ENCODE measurements at places on chromosomes 2 and 18.

DNA sequence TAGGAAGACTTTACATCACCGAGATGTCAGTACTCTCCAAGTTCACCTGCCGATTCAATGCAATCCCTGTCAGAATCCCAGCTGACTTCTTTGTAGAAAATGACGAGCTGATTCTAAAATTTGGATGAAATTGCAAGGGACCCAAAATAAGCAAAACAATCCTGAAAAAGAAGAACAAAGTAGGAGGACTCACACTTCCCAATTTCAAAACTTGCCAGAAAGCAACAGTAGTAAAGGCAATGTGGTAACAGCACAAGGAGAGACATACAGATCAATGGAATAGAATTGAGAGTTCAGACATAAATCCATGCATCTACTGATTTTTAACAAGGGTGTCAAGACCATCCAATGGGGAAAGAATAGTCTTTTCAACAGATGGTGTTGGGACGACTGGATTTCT, 52.2 kb downstream of the SMAD7 start:
- DNase-seq: no peak

GRCh38 chr18:63017076-63017475, 301.7 kb downstream of the PHLPP1 start:
- DNase-seq: no peak

DNA sequence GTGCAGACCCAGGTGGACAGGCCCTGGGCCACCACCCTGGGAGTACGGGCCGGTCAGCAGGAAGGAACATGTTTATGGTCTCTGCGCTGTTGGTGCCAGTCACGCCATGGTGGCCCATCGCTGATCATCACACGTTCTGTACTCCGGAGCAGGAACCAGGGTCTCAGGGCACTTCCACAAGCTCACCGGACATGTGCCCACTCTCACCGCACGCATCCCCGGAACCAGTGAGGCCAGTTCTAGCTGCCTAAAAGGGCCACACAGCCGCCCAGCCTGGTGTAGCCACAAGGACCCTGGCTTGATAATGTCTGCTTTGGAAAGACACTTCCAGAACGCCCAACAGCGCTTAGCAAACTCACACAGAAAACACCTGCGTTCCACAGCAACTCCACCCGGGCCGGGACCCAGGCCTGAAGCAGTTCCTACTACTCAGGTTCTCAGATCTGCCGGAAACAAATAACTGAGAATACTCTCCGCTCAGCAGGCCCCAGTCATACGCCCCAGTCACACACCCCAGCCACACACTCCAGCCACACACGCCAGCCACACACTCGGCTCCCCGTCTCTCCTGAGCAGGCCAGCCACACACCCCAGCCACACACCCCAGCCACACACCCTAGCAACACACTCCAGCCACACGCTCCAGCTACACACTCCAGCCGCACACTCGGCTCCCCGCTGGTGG, 123.3 kb downstream of the HDAC4 start:
- DNase-seq: no peak

GRCh38 chr2:41647468-41648050, 400.3 kb upstream of the PKDCC start:
- DNase-seq: no peak

DNA sequence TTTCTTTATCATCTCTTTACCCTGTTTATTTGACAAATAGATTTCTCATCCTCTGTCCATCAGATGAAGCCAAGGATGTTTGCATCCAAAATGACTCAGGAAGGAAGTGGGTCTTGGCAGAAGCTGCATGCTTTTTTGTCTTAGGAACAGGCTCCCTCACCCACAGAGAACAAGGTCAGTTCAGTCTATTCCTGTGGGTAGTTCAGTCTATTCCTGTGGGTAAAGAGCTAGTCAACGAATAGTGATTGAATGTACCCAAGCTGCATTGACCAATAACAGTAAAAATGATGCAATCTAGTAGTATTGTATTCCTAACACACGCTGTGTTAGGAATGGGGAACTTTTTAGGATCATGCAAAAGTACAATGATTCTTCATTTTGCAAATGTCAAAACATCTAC, 290.8 kb upstream of the TANK start:
- peak; percentile 46 for DNase-seq

DNA sequence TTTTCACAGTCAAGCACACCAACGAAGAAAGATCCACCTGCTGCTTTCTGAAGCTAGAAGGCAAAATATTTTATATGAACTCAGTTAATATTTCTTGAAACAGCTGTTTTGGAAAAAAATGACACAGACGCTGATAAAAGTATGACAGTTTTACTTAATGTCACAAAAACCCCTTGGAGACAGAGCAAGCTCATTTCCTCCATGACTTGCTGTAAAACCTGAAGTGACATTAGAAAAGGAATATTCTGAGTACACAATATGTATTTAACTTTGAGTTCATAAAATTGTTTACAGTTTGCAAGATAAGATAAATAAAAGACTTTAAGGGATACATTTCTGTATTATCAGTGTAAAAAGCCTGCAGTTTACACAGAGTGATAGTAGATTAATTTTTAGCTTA, 105.4 kb downstream of the DSEL start:
- DNase-seq: no peak

DNA sequence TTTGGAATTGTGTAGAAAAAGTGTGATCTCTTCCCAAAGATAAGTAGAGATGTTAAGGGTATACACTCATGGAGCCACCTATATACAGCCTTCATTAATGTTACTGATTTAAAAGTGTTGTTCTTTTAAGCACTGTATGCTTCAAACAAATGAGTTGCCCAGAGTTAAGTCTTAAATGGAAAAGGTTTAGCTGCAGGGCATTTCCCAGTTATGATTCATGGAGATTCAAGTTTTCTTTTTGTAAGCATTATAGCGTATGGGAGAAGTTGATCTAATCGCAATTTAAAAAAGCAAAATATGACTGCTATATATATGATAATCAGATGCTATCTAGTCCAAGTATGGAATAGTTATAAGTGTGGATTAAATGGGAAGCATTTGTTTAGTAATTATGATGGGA, 4.8 kb downstream of the PDK1 start:
- no peak for DNase-seq

DNA sequence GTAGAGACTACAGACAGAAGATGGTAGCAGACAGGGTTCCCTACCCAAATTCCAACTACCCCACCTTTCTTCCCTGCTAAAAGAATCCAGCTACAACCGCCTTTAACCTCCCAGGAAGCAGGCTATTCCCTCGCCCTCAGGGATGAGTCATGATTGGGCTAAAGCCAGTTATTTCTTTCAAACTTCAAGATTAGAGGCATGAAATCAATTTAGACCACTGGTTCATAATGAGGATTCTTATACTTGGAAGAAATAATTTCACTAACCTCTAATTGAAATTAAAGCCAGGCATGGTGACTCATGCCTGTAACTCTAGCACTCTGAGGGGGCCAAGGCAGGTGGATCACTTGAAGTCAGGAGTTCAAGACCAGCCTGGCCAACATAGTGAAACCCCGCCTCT, 20.0 kb downstream of the TRIP12 start:
- DNase-seq: peak; percentile 23

DNA sequence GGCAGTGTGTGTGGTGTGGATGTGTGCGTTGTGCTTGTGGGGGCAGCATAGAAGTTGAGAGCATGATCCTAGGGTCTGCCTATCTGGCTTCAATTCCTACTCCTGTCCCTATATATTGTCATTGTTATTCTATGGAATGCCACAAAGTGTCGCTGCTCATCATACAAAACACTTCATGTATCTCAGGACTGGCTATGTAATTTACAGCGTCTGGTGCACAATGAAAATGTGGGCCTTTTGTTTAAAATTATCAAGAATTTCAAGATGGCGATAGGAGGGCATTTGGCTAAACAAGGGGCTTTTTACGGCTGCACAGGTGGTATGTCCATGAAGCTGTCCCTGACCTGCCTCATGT, 3.4 kb downstream of the SERPINB2 start:
- peak; percentile 6 for DNase-seq

DNA sequence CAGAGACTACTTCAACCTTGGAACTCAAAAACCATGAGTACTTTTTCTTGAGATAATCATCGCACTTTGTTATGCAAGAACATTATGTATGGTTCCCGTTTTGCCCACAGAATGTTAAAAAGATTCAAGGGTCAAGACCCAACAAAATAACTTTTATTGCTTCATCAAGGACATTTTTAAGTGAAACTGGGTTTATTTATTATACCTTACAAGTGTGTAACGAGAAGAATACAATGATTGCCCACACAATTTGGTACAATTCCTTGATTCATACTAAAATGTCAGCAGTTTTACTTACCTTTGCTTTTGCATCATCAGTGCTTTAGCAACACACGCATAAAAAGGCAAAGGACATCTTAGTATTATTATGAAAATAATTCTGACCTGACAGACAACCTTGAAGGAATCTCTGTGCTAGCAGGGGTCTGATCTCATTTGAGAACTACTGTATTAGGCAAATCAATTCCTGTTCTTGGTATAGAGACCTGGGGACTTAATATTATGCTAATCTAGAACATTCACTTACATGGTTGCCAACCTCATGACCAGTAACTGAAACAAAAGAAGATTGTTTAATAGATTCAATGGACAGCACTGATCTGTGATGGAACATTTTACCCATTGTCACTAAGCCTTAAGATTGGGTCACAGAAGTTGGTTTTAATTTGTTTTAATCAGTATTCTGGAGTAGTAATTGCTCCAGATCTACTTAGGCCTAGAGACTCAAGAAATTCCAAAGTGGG, 16.2 kb downstream of the CCDC88A start:
- DNase-seq: no peak

DNA sequence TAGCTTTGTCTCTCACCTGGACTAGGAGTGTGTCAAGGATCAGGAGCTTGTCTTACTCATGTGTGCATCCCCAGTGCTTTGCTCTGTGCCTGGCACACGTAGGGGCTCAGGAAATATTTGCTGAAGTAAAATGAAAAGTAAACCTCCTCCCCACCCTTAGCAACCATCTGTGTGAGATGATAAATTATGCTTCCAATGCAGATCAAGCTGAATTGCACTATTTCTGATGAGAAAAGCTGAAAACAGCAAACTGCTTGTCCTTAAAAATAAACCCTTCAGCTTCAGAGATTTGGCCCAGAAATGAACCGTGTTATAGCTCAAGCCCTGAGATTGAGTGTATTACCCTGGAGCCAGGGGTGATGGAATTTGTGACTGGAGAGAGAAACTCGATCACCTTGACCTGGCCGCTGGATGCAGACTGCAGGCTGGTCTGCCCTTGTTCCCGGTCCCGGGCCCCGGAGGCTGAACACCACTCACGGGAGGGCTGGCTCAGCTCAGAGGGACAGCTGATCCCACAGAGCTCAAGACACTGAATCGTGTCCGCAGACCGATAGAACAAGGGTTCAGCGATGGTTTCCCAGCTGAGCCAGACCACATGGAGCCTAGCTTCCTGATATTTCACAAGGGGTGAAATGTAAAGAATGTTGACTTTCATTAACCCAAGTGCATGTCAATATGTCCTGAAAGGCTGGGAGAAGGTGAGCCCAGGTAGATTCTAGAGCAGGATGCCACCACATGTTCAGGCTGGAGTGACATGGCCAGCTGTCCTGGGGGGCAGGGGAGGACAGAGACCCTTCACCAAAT, 50.5 kb downstream of the DDX1 start:
- DNase-seq: no peak

DNA sequence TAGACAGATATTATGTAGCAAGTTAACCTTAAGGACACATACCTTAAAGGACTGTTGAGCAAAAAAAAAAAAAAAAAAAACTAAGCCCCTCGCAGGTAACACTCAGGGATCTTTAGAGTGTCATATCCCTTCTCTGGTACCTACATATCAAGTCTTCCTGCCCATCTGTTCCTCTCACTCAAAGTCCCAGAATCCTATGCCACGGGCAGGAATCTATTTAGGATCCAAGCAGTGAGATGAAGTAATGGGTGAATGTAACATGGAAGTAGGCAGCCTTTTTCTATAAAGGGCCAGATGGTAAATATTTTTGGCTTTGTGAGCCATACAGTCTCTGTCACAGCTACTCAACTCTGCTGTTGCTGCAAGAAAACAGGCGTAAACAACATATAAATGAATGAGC, 496.7 kb downstream of the STK39 start:
- no peak for DNase-seq

GRCh38 chr18:56312551-56313335, 325.6 kb downstream of the TXNL1 start:
- DNase-seq: no peak

GRCh38 chr2:100955226-100955625, 46.9 kb upstream of the RPL31 start:
- DNase-seq: no peak

- DNase-seq: no peak
Measured at GRCh38 chr2:161321944-161322648, 13.9 kb downstream of the PSMD14 start.

- peak; percentile 5 for DNase-seq
Measured at GRCh38 chr2:168156661-168157060, 90.7 kb downstream of the STK39 start.

DNA sequence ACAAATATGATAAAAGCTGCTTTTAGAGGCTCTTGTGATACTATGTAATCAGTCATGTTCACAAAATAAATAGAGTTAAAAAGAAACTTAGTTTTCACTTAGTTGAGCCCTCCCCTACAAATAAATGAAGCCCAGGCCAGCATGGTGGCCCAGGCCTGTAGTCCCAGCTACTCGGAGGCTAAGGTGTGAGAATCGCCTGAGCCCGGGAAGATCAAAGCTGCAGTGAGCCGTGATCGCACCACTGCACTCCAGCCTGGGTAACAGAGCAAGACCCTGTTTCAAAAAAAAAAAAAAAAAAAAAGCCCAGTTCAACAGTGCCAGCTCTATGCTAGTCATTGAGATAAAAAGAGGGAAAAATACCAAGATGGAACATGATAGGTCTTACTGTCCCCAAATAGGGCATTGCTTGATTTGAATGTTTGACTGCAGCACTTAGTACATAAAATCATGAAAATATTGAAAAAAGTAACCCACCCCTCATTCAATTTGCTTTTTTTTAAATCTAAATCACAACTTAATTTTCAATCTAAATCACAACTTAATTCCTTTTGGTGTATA, 1.5 kb downstream of the ASNSD1 start:
- DNase-seq: no peak

- DNase-seq: no peak
Measured at GRCh38 chr2:50922506-50922905, 109.4 kb downstream of the NRXN1 start.

DNA sequence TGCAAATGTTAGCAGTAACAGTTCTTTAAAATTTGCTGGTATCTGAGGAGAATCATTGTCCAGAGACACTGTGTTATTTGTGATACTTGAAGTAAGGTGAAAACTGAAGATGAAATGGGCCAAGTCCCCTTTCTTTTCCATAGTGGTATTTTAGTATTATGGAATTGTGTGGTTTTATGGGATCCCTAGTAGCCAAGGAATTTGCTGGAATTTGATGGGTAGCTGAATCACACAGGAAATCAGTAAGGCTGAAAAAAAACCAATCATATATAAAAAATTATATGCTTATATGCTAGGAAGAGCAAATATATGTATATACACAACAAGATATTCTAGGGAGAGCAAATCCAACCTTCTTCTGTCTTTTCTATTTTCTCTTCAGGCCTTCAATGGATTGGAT, 54.2 kb upstream of the TACR1 start:
- no peak for DNase-seq

GRCh38 chr2:171822525-171823322, 71.3 kb downstream of the SLC25A12 start:
- no peak for DNase-seq

- DNase-seq: no peak
Measured at GRCh38 chr18:6222271-6222670, 192.4 kb downstream of the L3MBTL4 start.

- no peak for DNase-seq
Measured at GRCh38 chr2:26740346-26740745, 23.7 kb upstream of the SLC35F6 start.
